IMR-90 (cell line): ENCODE measurements at places on chromosomes 13 and 19. TPM values are rescaled to one million over a fixed set of nuclear protein-coding genes. Genes with fewer than 3 reads are reported as not detected.

- no peak for DNase-seq
Measured at GRCh38 chr13:25973576-25973975, 78.2 kb downstream of the SHISA2 start.

DNA sequence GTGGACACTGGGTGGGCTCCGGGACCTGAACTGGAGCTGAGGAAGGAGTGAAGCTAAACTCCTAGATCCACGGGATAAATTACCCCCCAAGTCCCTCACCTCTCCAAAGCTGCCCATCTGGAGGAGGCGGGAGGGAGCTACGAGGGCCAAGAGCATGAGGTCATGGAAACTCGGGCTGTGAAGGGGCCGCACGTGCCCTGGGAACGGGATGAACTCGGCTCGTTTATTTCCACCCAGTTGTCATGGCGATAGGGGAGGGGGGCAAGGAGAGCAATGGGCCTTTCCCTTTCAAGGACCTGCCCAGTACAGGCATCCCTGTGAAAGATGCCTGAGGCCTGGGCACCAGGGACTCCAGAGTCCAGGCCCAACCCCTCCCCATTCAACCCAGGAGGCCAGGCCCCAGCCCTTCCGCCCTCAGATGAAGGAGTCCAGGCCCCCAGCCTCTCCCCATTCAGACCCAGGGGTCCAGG, 3.8 kb downstream of the PPP1R12C start:
- peak; percentile 92 for DNase-seq

DNA sequence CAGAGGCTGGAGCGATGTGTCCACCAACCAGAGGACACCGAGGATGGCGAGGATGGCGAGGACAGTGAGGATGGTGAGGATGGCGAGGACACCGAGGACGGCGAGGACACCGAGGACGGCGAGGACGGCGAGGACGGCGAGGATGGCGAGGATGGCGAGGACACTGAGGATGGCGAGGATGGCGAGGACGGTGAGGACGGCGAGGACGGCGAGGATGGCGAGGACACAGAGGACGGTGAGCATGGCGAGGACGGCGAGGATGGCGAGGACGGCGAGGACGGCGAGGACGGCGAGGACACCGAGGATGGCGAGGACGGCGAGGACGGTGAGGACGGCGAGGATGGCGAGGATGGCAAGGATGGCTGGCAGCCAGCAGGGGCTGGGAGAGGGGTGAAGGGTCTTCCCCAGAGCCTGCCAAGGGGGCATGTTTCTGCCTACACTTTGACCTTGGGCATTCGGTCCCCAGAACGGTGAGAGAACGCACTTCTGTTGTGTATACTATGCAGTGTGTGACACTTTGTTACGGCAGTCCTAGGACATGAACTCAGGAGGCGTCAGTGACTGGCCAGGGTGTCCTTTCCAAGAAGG, 44.4 kb upstream of the ATP11A start:
- no peak for DNase-seq

- DNase-seq, result no peak
Measured at GRCh38 chr13:111939666-111940278, 127.2 kb upstream of the SOX1 start.

GRCh38 chr19:27833031-27833430, 1379.9 kb downstream of the UQCRFS1 start:
- DNase-seq, result no peak

Gene EFNA2
- total RNA-seq, result not detected in 2 replicates
